ENCODE measurements at places on chromosomes 5 and 9. TPM values are rescaled to one million over a fixed set of nuclear protein-coding genes. Genes with fewer than 3 reads are reported as not detected.

The POLR1E gene
- total RNA-seq = 17.3 TPM

The PDE6A gene
- not detected for total RNA-seq

The FBP2 gene
- total RNA-seq = not detected

The NCBP1 gene
- 22.8 TPM for total RNA-seq

The CD14 gene
- total RNA-seq = 165 TPM

The AJM1 gene
- 3.5 TPM for total RNA-seq

DNA sequence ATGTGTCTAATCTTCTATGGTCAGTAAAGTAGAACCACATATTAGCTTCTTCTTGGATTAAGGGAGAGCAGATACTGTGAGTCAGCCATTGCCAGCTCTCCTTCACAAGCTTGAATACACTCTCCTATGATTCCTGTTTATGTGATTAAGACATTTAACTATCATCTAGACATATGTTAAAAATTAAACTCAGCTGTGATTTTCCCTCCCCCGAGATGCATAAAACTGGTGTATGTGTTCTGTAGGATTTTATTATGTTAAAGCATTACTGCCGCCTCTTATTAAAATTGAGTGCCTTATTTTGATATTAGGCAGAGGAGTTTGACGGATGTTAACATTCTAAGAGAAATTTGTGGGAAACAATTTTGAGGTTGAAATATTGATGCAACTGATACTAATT is 114.6 kb downstream of the ACTBL2 start:
- H3K27me3 ChIP-seq = no peaks in the 10 kb centered on the region
- H3K27ac ChIP-seq = no peak overlapping the region
- H3K4me1 ChIP-seq = no peaks in the 10 kb centered on the region
- H3K36me3 ChIP-seq = no peaks in the 10 kb centered on the region

DNA sequence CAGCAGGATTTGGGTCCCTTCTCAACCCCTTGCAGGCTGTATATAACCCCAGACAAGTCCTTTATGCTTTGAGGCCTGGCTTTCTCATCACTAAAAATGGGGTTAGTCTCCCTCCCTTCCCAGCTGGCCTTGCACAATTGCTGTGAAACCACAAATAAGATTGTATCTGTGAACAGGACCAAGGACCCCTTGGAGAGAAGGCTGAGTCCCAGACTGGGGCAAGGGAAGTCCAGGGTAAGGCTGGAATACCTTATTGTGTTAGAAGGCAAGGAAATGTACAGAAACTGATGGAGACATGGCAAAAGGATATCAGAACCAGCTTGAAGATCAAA is 11.4 kb downstream of the MACROH2A1 start:
- no peak overlapping the region for H3K4me3 ChIP-seq
- no peak for DNase-seq
- peaks cover 65% of the 10 kb centered on the region for H3K36me3 ChIP-seq
- H3K27ac ChIP-seq = peak overlapping the region; percentile 74
- peaks cover 83% of the 10 kb centered on the region for H3K4me1 ChIP-seq

DNA sequence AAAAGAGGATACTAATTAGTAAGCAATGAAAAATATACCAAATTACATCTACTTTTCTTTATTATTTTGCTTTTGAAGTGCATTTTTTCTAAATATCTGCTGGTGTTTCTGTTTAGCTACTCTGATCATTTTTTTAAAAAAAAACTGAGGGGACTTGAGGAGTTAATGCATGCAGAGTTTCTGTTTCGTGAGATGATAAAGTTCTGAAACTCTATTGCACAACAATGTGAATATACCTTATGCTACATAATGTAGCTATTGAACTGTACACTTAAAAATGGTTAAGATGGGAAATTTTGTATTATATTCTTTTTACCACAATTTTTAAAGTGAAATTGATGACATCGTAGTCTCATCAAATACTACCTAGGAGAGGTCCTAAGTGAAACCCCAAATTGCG is 288.3 kb upstream of the NR4A3 start:
- no peaks in the 10 kb centered on the region for H3K27me3 ChIP-seq
- no peaks in the 10 kb centered on the region for H3K36me3 ChIP-seq
- H3K4me1 ChIP-seq = no peaks in the 10 kb centered on the region
- no peak overlapping the region for H3K4me3 ChIP-seq
- no peak for DNase-seq

GRCh38 chr9:134431095-134431494 is 104.8 kb downstream of the RXRA start:
- H3K36me3 ChIP-seq = peaks cover 67% of the 10 kb centered on the region
- no peak overlapping the region for H3K4me3 ChIP-seq

DNA sequence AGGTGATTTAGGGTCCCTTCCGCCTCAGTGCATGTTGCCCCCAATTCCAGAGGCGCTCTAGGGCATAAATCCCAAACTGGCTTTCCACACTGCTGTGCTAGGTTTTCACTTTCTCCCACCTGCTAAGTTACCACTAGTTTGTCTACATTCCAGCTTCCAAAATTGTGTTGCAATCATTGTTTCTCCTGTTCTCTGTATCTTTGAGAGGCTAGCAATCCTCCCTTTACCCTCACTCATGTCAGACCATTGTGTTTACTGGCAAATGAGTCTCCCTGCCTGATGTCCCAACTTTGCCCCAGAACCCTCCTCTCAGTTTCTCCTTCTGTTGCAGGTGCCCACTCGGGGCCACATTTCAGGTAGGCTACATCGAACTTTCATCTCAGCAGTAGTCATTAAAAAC is 221.3 kb downstream of the PDZD2 start:
- H3K36me3 ChIP-seq = no peaks in the 10 kb centered on the region
- H3K27me3 ChIP-seq = no peaks in the 10 kb centered on the region
- peaks cover 21% of the 10 kb centered on the region for H3K4me1 ChIP-seq
- no peak overlapping the region for H3K4me3 ChIP-seq

DNA sequence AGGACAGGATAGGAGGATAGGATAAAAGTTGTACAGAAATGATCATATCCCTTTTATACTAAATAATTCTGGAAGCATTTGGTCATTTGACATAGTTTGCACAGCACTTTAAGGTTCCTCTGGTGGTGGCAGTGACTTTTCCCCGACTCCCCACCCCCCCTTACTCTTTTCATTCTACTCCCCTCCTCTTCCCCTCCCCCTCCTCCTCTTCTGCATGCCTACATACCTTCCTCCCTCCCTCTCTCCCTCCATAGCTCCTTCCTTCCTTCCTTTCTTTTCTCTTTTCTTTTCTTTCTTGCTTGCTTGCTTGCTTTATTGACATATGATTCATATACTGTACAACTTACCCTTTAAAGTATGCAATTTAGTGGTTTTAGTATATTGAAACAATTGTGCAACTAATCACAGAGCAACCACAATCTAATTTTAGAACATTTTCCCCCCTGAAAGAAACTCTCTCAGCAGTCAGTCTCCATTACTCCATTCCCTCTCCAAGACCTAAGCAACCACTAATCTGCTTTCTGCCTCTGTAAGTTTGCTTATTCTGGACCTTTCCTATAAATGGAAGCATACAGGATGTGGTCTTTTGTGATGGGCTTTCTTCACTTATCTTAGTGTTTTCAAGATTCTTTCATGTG is 159.0 kb downstream of the HACD4 start:
- H3K4me1 ChIP-seq = no peaks in the 10 kb centered on the region
- H3K4me3 ChIP-seq = no peak overlapping the region
- H3K27me3 ChIP-seq = no peaks in the 10 kb centered on the region
- no peak overlapping the region for H3K27ac ChIP-seq
- DNase-seq = no peak

GRCh38 chr5:96922499-96923244 is 13.2 kb upstream of the LNPEP start:
- DNase-seq = no peak
- peaks cover 10% of the 10 kb centered on the region for H3K36me3 ChIP-seq
- H3K27ac ChIP-seq = no peak overlapping the region
- H3K4me3 ChIP-seq = no peak overlapping the region
- H3K4me1 ChIP-seq = no peaks in the 10 kb centered on the region
- no peaks in the 10 kb centered on the region for H3K27me3 ChIP-seq

DNA sequence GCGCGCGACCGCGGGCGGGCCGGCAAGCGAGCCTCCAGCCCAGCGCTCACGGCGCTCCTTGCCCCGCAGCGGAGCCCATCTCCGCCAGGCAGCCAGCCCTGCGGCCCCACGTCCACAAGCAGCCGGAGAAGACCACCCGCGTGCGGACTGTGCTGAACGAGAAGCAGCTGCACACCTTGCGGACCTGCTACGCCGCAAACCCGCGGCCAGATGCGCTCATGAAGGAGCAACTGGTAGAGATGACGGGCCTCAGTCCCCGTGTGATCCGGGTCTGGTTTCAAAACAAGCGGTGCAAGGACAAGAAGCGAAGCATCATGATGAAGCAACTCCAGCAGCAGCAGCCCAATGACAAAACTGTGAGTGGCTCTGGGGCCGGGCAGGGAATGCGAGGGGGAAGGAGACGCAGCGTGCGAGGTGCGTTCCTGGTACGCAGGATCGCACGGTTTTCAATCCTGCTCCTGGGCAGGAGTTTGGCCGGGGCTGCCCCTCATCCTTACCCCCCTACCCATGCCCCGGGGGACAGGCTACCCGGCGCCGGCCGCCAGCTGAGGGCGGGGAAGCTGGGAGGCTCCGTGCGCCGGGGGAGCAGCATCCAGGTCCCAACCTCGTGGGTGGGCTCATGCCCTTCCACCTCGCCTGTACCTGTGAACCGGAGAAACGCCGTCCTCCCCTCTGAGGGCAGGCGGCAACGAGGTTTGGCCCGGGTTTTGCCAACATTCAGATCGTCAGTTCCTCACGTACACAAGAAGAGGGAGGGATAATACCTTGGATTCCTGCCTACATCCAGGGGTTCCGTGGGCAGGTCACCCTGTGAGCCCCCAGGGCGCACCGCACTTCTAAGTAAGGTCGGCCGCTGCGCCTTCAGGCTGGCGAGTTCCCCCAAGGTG is 6.6 kb downstream of the ISL1 start:
- peaks cover 24% of the 10 kb centered on the region for H3K4me1 ChIP-seq
- H3K27ac ChIP-seq = no peak overlapping the region
- no peak for DNase-seq
- H3K4me3 ChIP-seq = peak overlapping the region; percentile 22

GRCh38 chr5:38134810-38135209 is 123.5 kb upstream of the EGFLAM start:
- H3K4me1 ChIP-seq = no peaks in the 10 kb centered on the region
- H3K4me3 ChIP-seq = no peak overlapping the region
- H3K36me3 ChIP-seq = no peaks in the 10 kb centered on the region
- no peak for DNase-seq

Measured in lower lobe of right lung (tissue), 2 donors.